GM12892 (cell line): ENCODE measurements at places on chromosomes 1 and 21.

- DNase-seq = no peak
Observed at GRCh38 chr1:157410457-157410856, 141.9 kb downstream of the FCRL5 start.

GRCh38 chr1:13867603-13868002 lies 167.6 kb downstream of the PRDM2 start:
- no peak for DNase-seq

DNA sequence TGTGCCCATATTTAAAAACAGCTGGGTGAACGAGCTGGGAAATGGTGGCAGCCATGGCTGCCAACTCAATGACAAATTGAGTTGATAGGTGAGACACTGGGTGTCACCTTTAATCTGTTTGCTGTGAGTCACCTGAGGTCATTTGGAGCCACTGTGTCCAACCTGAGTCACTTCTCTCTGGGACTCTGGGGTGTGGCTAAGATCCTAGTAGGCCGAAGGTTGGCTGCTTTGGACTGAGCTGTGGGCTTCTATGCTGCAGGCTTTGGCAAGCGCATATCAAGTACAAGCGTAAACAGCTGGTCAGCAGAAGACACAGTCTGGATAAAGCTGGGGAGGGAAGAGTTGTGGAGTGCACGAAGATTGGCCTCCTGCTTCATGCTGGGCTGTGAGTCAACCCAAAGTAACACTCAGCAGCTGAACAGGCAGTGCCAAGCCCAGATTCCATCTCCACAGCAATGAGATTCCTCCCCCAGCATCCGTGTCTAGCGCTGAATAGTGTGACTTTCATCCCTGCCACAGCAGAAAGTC lies 24.0 kb downstream of the TEX35 start:
- DNase-seq = no peak

- DNase-seq = peak; percentile 70
Observed at GRCh38 chr21:42513985-42514882, 582 bp downstream of the SLC37A1 start.

DNA sequence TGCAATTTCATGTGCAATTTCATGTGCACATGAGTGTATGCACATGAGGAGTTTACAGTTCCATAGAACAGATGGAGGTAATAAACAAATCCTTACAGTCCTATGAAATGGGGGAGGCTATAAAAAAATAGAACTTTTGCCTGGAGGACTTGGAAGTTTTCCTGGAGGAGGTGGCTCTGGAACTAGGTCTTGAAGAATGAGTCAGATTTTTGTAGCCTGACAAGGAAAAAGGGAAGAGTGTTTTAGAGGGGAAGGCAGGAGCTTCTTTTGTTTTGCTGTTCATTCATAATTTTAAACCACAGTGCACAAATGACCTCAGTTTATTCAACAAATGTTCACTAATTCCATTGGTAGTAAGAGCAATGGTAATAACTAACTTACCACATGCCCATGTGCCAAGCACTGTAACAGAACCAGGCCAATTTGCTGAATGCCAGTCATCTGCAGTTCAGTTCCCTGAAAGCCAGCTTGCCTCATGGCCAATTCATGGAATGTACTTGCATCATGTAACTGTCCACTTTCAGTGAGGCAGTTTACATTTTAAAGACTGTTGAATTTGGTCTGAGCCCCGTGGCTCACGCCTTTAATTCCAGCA lies 2.7 kb downstream of the DIO1 start:
- DNase-seq = no peak

DNA sequence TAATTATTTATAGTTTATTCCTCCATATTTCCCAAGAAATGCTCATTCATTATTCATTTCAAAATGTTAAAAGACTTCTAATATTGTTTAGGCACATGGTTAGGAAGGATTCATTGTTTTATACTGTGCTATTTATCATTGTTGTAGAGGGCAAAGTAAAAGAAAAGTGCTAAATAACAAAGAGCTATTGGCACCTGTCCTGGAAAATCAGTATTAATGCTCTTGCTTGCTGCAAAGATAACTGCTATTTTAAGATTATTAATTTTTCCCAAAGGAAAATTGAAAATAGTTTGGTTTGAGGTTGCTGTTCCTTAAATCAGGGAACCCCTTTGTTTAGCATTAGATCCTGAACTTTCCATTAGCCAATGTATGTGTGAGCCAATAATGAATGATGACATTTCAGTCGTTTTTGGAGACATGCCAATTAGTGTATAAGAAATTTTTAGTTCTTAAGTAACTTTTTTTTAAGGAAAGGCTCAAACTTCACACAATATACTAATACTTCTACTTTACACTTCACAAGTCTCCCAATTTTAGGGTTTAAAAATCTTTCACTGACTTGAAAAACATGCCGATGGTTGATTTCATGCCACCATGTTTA lies 39.9 kb downstream of the EPB41 start:
- DNase-seq = no peak

- DNase-seq = no peak
Observed at GRCh38 chr1:98126740-98127139, 205.9 kb upstream of the DPYD start.

- no peak for DNase-seq
Observed at GRCh38 chr1:40383095-40383487, 9.6 kb downstream of the SMAP2 start.

GRCh38 chr1:158289811-158290210 lies at the start of gene CD1C:
TSS of gene CD1C (plus strand) at chr1:158289923. CDS start at chr1:158290065, 142 bp downstream.
- DNase-seq = no peak

DNA sequence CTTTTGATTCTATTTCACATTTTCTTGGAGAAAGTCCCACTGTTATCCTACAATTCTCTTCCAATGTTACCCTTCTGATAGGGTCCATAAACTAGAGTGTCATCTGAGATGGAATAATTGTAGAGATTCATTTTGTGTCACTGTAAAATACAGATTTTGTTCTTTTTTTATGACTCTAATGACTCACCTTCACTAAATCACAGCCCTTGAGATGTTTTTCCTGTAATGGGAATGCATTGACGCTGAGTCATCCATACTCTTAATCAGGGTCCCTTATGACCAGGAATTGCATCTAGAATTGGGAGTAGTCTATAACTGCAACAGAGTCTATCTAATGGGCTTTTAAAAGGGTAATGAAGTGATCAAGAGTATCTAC lies 315.5 kb downstream of the TGFB2 start:
- no peak for DNase-seq

GRCh38 chr1:246300626-246301549 lies 206.2 kb downstream of the SMYD3 start:
- DNase-seq = no peak

DNA sequence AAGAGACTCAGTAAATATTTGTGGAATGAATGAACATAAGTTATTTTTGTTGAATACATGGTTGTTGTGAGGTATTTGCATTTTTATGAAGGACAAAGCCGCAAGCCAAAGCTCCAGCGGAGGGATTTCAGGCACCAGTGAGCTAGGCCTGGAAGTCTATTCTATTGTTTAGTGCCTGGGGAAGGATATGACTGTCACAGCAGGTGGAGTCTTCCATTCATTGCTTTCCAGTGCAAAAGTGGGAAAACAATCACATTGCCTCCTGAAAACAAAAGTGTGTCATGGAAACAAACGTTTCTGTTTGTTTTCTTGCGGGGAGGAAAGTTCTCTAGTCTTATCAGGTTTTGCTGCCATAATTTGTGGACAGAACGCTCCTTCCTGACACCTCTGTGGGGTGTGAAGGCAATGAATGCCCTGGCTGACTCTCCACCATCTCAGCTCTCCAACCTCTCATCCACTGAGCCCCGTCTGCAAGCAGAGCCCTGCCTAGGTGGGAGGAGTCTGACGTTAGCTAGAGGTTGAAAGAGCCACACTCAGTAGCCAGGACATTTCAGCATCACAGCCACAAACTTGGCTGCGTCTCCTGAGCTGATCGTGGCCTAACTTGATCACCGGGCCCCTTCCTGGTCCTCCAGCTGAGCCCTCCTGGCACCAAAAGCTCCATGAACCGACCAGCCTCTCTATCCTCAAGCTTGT lies 739.1 kb downstream of the MATN1 start:
- no peak for DNase-seq

DNA sequence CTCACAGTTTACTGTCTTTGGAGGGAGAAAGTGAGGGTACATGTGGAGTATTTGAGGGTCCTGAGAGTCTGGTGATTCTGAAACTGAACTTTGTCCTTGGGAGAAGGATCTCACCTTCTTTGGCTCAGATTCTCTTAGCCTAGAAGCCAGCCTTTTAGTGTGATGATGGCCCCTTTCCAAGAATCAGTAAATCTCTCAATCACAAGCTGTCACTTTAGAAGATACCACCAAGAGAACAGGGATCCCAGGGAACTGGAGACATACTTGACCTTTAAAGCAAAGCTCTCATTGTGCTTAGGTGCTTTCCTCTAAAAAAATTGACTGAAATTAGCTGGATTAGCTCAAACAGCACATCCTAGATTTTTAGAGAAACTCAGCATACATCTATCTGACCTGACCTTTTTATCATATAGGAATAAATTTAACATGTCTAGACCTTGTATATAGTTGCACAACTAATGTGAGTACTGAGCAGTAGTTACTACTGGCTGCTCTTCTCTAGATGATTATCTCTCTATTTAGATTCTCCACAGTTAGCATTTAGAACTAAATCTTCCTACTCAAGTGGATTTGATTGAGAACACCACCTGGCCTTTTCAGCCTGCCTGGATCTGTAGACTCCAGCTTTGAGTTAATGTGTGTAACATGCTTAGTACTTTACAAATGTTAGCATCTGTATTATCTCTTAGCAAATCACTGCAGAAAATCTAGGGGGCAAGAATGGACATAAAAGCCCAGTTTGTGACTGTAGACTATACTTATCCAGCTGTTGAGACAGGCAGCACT lies 157.7 kb downstream of the MAST2 start:
- no peak for DNase-seq

GRCh38 chr1:28450561-28450960 lies 55.3 kb upstream of the RCC1 start:
- no peak for DNase-seq

DNA sequence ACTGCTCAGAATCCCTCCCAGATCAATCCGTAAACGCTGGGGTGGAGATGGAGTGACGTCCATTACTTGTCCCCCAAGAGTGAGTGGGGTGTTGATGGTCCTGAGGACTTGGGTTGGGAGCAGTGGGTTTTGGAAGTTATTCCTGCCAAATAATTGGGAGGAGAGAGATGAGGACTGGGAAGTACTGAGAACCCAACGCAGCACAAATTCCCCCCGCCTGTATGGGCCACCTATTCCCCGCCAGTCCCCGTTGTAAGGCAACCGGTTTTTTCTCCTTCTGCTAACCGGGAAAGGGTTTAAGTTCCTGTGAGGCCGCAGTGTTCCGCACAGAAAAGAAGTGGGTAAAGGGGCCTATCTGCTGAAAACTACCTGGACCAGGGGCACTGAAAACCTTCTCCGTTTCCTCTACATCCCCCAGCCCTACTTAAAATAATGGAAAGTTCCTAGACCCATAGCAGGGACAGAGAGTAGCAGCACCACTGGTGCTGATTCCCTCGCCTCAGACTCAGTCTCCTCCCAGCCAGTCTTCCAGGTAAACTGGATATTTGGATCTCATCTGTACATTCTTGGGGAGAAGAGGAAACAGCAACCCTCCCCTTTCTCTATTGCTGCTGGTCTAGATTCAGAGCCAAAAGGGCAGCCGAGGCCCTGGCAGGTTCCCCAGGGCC lies 738 bp downstream of the LURAP1 start:
- DNase-seq = no peak

GRCh38 chr1:165411396-165411795 lies 33.5 kb downstream of the RXRG start:
- DNase-seq = no peak

DNA sequence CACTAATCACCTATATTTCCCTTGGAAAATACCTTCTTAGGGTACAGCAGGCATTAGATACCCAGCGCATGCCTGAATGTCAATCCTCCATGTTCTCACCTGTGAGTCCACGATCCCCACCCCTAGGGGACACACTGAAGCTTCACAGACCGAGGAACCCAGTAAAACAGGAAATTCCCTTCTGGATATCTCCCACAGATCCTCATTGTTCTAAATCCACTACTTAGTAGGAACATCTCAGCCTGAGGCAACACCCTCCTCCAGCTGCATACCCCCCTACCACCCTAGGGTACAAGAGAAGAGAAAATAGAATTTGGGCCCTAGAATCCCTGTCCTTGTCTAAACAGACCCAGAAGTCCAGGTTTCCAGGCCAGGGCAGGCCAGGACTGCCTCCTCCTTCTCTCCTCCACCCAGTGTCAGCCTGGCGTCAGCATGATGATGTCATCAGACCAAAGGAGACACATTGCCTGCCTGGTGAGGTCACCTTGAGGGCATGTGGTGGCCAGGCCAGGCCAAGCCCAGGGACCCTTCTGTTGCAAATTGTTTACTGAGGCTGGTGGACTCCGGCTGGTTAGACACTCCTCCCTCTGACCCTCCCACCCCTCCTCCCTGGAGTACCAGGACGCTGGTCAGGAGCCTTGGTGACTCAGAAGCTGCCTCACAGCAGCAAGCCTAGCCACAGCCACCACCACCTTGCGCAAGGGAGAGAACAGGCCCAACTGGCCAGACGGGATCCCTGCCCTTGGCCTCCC lies 6.2 kb downstream of the NECTIN4 start:
- no peak for DNase-seq

GRCh38 chr1:235133086-235133485 lies 4.4 kb upstream of the TOMM20 start:
- DNase-seq = no peak

GRCh38 chr1:113940365-113941244 lies 11.5 kb downstream of the HIPK1 start:
- DNase-seq = no peak

DNA sequence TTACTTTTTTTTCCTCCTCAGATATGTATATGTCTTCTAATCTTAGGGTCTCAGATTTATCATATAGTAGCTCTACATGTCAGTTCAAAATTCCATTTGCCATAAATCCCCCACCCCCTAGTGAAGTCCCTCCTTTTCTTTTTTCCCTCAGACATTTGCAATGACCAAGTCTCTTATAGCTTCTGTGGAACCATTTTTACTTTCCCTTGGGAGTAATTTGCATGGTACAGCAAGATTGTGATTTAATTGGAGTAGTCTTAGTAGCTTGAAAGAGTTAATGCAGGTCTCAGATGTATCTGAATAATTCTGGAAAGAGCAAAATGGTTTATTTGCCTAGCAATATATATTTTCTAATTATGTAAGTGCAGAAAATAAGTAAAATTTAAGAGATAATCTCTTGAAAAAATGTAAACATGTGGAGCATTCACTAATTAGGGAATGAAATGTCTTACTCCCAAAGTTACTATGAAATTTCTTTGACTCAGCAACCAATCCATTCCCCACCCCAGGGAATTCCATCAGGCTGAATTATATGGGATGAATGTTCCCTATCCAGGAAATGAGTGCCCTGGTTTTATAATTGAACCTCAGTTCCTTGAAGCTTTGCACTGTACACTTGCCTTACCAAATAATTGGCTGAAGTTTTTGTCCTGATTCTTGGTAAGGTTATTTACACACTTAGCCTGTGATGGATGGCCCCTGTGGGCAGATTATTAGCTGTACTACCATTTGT lies 267.0 kb downstream of the DNM3 start:
- DNase-seq = no peak

- DNase-seq = no peak
Observed at GRCh38 chr21:36994501-36995158, 11.9 kb upstream of the RIPPLY3 start.

- DNase-seq = no peak
Observed at GRCh38 chr1:192022827-192023226, 135.4 kb upstream of the RGS18 start.

GRCh38 chr1:114150016-114150415 lies 3.7 kb downstream of the SYT6 start:
- DNase-seq = no peak

GRCh38 chr1:185328255-185328654 lies 11.2 kb upstream of the IVNS1ABP start:
- no peak for DNase-seq

GRCh38 chr1:51516649-51517158 lies 2.4 kb downstream of the EPS15 start:
- DNase-seq = no peak

GRCh38 chr1:87119541-87120140 lies 205.2 kb downstream of the HS2ST1 start:
- no peak for DNase-seq
